ENCODE measurements at places on chromosomes 6 and 20.
A peak's percentile ranks its signal among the peaks of the same experiment; 100 is the strongest.

DNA sequence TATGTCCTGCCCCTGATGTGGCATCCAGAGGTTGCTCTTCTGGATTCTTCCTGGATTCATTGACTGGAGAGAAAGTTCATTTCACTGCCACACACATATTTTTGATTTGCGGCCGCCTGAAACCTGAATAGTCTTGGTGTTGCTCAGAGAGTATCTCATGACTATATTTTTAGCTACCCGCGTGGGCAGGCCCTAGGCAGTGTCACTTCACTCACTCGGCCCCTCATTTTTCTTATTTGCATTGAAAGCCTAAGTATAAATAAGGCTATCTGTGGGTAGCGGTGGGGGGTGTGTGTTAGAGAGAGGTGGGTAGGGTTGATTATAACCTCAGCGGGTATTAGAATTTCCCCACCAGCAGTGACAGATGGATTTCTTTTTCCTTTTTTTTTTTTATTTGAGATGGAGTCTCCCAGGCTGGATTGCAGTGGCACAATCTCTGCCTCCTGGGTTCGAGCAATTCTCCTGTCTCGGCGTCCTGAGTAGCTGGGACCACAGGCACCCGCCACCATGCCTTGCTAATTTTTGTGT, 113.5 kb downstream of the JARID2 start:
- no peak for DNase-seq

GRCh38 chr6:22526736-22527135, 42.6 kb upstream of the HDGFL1 start:
- no peak for DNase-seq

- DNase-seq = no peak
These were observed 1.8 kb downstream of the EPHA7 start for GRCh38 chr6:93417421-93418013.

DNA sequence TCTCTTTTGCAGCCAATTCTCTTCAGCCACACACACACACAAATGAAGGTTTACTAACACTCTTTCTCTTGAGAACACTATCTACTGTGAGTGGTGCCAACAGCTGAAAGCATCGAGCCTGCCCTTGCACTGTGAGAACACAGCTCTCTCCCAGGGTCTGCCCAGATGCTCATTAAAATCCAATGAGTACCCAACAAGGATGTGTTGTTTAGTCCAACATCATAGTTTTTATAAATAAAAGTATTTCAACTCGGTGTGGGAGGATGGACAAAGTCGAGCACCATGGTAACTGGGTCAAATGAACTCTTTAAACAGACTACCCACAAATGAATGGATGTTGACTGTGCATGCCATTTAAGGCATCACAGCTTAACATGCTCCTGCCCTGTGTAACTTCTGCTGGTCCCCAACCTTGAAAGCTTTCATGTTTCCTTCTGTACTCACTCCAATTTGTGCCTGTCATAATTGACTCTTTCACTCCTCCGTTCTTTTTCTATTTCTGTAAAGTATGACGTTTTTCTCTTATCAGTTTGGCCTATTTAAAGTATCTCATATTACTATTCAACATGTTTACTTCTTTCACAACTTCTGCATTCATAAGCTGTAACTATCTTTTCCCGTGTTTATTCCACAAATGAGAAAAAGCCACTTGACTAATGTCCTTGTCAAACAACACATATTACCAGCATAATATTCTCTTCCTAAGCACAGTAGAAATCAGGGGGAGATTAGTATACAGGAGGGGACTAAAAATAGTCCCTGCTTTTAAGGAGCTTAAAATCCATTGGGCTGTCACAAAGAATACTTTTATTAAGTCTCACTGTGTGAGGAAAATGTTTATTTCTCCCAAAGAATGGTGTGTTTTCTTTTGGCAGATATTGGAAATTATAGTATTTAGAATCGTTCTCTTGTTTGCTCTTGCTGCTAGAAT, 215.4 kb downstream of the RFPL4B start:
- no peak for DNase-seq

- no peak for DNase-seq
These were observed 1.6 kb upstream of the MDGA1 start for GRCh38 chr6:37699138-37699766.

GRCh38 chr20:2458919-2459499, 11.6 kb downstream of the SNRPB start:
- DNase-seq = no peak

DNA sequence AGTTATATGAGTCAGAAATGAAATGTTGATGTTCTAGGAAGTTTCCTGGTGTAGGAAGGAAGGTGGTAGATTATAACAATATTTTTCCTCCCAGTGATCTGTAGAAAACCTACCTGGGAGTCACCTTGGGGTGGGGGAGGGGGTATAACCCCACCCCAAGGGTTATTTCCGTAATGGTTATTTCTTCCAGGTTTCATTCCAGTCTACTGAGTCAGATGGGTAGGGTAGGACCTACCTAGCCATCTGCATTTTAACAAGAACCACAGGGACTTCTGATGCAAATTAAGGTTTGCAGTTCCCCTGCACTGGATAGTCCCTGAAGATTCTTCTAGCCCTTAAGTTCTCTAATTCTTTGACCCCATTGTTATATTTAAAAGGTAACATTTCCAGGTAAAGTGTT, 88.9 kb downstream of the ARMC2 start:
- no peak for DNase-seq

DNA sequence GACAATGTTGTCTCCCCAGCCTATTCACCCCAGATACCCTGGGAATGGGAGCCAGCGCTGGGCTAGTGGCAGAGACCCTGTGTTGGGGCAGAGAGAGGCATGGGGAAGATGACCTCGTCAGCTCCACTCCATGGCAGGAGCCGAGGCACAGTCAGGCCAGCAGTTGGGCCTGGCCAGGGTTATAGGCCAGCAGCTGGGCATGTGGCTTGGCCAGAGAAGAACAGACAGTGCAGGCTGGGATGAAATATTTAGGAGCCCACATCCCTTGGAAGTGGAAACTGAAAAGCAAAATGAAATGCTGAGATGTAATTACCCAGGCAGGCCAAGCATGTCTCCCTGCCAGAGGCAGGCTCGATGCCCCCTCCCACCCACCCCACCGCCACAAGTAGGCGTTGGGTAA, 70.0 kb downstream of the GRM4 start:
- DNase-seq = no peak

DNA sequence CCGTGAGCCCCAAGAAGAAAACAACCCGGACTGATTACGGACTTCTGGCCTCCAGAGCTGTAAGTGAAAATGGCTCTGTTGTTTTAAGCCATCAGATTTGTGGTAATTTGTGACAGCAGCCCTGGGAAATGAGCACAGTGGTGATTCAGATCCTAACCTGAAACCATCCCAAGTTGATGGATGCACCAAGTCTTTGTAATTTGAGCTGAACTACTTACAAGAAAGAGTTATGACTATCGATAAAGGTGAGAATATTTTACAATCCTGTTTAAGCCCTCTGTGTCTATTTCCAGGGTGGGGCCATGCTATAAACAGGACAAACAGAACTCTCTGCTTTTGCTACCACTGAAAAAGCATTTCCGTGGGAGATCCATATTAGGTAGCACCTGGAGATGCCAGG, 19.1 kb upstream of the RIN2 start:
- DNase-seq = no peak

DNA sequence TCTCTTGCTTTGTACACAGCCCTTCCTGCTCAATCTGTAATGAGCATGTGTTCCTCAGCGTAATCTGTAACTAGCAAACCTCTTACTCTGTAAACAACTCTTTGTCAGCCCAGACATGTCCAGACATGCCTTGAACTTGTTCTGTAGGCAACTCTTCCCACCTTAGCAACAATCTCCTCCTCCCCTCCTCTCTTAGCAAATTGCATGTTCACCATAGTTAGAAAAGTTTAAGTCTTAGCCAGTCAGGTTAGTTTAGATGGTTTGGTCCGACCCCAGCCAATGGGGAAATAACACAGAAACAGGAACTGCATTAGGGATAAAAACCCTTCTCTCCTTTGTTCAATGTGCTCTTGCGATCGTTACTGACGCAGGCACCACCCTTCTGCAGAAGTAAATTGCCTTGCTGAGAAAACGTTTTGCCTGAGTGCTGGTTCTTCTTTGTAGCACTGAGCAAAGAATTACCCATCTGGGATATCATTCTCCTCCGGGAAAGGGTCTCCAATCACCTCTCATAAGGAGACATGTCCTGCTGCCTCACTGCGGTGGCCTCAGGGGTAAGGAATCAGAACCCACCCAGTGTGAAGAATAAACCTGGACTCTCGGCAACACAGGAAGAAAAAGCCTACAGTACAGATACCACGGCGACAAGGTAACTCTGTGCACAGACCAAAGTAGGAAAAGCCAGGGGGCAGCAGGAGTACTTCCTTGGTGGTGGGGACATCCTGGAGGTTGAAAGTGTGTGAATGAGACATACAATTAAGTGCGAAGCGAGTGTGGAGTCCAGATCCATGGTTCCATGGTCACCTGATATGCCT, 26.2 kb downstream of the PLN start:
- DNase-seq = no peak

DNA sequence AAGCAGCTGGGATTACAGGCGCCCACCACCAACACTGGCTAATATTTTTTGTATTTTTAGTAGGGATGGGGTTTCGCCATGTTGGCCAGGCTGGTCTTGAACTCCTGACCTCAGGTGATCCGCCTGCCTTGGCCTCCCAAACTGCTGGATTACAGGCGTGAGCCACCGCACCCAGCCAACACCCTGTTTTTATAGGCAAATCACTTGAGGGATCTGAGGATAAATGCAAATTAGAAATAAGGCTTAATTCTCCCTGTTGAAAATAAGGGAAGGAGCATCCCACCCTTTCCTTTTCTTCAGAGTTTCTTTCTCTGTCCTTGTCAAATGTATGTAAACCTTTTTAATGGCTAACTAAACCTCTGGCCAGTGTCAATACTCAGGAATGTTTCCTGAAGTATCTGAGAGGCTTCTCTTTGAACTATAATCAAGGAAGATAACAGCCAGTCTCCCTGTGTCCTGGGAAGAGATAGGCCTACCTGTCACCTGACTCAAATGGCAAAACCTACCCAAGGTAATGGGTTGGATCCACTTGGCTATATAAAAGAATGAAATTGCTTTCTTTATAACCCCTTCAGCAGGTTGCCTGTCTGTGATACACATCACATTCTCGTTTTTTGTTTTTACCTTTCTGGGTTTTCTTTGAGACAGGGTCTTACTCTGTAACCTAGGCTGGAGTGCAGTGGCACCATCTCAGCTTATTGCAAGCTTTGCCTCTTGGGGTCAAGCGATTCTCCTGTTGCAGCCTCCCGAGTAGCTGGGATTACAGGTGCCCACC, 64.5 kb upstream of the TNFAIP3 start:
- DNase-seq = no peak

DNA sequence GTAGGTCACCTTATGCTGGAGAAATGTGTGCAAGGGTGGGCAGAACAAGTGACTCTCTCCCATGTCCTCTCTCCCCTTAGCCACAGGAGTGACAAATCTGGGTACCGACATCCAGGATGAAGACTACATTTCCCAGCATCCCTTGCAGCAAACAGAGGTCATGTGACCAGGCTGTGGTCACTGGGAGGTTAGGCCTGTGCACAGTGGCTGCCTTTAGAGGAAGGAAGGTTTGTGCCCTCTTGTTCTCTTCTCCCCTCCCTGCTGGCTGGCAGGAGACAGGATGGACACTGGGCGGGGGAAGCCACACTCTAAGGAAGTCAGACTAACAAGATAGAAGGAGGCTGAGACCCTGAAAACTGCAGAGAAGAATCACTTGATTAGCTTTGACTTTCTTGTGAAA, 360.2 kb downstream of the PREX1 start:
- DNase-seq = peak; percentile 34

GRCh38 chr20:24699321-24700165, 230.1 kb downstream of the SYNDIG1 start:
- DNase-seq = no peak

- DNase-seq = no peak
These were observed 40.0 kb downstream of the SF3B5 start for GRCh38 chr6:144055121-144055931.

DNA sequence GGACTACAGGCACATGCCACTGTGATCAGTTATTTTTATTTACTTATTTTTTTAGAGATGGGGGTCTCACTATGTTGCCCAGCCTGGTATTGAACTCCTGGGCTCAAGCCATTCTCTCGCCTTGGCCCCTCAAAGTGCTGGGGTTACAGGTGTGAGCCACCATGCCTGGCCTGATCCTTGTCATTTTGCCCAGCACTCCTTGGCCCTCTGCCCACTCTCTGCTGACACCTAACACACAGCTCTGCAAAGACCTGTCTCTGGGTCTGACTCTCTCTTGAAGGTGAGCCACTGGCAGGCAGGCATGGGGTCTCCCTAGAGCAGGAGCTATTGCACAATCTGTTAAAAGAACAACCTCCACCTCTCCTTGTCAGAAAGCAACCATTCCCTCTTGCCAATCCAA, 155.6 kb downstream of the ZFP64 start:
- DNase-seq = no peak

GRCh38 chr6:429515-430121, 38.1 kb downstream of the IRF4 start:
- no peak for DNase-seq

GRCh38 chr20:15618912-15619311, 954.3 kb downstream of the KIF16B start:
- DNase-seq = no peak

DNA sequence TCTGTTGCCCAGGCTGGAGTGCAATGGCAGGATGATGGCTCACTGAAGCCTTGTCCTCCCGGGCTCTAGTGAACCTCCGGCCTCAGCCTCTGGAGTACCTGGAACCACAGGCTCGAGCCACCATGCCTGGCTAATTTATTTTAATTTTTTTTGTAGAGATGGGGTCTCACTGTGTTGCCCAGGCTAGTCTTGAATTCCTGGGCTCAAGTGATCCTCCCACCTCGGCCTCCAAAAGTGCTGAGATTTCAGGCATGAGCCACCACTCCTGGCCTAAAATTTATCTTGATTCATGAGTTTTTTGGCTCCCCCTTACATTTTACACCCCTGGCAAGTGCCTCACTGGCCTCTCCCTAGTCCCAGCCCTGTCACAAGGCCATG, 2.5 kb upstream of the SLC29A1 start:
- DNase-seq = no peak

DNA sequence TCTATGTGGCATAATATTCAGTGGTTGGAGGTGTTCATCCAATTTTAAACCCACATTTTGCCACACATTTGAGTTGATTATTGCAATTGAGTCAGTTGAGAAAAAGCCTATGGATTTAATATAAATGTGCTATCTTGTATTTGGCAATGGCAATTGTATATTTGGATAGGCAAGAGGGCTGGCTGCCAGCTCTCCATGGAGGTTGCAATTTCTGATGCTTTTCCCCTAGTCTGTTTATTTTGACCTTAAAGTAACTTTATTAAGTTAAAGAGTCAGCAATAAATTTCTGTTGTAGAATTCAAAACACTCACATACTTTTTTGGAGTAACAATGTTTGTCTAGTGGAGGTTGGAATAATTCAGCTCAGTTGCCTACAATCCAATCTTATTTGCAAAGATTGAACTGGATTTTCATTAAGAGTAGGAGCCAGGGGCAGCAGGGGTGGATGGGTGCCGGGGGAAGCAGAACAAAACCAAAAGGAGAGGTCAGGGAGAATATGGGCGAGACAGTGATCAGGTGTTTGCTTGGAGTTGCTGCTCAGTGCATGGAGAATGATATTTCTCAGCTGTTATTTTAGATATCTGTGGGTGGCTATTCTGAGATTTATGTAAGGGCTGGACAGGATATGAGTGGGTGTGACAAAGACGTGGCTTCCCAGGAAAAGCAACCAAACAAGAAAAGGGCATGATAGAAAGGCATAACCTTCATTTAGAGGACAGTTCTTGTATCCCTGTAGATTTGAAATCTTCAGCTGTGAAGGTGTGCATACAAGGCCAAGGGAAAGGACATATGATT, 163.0 kb downstream of the HDGFL1 start:
- DNase-seq = no peak
